Natural killer cell (primary cell): ENCODE measurements at places on chromosomes 5 and 9. TPM values are rescaled to one million over a fixed set of nuclear protein-coding genes. Genes with fewer than 3 reads are reported as not detected.

DNA sequence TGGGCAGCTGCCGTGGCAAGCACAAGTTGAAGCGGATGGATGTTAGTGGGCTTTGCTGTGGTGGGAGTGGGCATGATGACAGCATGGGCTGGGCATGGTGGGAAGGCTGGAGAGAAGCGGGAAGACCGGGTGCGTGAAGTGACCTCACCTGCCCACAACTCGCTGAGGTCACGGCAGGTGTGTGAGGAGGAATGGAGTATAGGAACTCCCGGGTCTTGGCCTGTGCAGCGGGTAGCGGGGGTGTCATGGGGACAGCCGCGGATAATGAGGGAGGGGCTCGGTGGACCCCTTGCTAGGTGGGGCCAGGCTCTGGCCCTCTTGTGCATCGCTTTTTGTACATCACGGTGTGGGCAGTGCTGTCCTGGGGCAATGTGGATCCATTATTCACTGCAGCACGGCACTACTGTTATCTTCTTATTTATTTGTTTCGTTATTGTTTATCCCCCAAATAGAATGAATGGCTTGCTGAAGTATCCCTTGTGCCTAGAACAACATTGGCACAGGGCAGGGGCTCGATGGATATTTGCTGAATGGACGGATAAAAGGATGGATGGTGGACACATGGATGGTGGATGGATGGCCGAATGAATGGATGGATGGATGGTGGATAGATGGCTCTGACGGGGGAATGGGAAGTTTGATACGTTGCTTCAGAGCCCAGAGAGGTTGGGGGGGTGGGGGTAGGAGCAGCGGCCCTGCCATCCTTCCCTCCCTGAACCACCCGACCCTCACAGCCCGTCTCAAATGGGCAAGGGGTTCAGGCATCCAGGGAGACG, 14.6 kb downstream of the PROP1 start:
- DNase-seq, result no peak
- H3K27ac ChIP-seq, result no peak overlapping the region
- H3K4me1 ChIP-seq, result no peaks in the 10 kb centered on the region
- no peaks in the 10 kb centered on the region for H3K36me3 ChIP-seq
- no peak overlapping the region for H3K4me3 ChIP-seq

- H3K27me3 ChIP-seq, result no peaks in the 10 kb centered on the region
- no peaks in the 10 kb centered on the region for H3K4me1 ChIP-seq
- no peaks in the 10 kb centered on the region for H3K36me3 ChIP-seq
These were observed 444.7 kb downstream of the MED10 start for GRCh38 chr5:5933651-5934050.

DNA sequence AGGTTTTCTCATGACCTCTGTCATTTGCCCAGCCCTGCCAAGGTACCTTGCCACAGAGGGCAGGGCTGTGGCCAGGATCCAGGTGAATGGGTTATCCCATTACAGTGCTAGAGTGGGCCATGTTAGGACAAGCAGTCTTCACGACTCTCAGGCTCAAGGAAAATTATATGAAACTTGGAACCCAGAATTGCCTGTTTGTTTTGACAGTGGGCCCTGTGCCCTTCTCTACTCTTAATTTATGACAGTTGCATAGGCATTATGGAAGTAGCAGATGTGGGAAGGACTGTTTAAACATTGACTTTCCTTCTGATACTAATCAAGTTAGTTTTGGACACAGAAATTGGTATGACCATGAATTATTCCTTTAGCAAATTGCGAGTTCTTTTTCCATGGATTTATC, 41.7 kb downstream of the ITGA2 start:
- no peak overlapping the region for H3K4me3 ChIP-seq
- no peaks in the 10 kb centered on the region for H3K4me1 ChIP-seq
- DNase-seq, result no peak
- H3K27me3 ChIP-seq, result no peaks in the 10 kb centered on the region

DNA sequence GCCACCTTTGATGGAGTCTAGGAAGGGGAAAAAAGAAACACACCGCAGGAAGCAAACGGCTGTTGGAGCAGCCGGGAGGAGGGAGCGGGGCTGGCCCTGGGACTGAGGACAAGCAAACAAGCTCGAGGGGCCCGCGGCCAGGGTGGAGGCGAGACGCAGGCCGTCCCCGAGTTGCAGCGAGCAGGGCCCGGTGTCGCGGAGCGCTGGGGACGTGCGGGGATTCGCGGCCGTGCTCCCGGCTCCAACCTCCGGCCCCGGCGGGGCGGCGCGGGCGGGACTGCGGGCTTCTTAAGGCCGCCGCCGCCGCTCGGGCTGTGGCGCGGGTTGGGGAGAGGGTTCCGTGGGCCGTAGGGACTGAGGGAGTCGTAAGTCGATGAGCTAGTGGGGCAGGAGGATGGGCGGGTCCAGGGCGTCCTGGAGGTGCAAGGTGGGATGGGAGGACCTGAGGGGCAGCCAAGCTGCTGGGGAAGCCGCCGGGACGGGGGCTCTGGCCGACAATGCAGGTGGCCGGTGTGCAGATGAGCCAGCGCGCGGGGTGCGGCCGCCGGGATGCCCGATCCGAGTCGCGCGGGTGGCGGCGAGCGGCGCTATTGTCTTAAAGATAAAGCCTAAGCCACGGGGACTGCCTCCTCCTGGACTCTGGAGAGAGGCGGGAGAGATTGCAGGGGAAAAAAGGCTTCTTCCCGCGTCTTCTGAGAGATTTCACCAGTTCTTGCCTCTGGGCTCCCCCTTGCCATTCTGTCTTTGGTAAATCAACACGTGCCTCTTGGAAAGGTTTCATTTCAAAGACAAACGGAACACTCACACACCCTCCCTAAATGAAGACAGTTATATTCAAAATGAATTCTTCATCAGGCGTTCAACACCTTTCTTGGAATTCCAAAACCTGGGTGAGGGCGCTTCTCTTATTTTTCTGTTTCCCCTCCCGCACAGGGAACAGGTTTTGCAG, 1.6 kb upstream of the HAPLN1 start:
- H3K36me3 ChIP-seq, result no peaks in the 10 kb centered on the region
- H3K27ac ChIP-seq, result no peak overlapping the region
- H3K4me3 ChIP-seq, result no peak overlapping the region
- peaks cover 19% of the 10 kb centered on the region for H3K27me3 ChIP-seq

Gene FGF1
- not detected for total RNA-seq

DNA sequence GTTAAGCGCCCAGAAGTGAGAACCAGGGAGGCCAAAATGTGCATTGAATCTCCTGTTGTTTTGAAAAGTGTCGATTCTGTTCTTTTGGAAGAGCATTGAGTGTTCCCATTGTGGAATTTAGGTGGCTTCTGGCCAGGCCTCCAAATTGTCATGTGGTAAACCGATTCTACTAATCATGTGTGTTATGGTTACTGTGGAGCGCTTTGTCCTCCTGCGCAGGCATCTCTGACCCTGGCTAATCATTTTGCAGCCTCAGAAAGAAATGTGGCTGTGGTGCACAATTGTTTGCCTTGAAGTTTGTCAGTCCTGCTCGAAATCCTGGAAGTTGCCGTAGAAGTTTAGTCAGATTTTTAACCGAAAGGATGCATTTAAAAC, 121.3 kb downstream of the RASGRF2 start:
- no peak for DNase-seq
- H3K36me3 ChIP-seq, result peaks cover 3% of the 10 kb centered on the region
- H3K4me1 ChIP-seq, result no peaks in the 10 kb centered on the region
- no peaks in the 10 kb centered on the region for H3K27me3 ChIP-seq

Gene LTC4S
- 3.0 TPM for total RNA-seq

DNA sequence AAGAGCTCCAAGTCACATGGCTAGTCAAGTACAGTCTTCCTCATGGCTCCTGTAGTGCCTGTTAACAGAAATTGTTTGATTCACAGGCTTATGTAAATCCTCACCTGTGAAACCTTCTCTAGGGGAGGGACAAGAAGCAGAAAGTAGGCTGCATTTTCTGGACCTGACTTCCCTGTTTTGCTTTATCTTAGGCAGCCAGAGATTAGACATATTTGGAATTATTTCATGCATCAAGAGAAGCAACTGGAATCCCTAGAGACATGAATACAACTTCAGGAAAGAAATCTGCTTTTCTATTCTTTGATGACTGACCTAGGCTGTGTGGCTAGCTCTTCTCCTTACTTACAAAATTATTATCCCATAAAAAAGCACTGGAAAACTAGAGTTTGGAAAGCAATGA, 52.3 kb downstream of the CAST start:
- no peak for DNase-seq
- peaks cover 2% of the 10 kb centered on the region for H3K36me3 ChIP-seq
- H3K4me1 ChIP-seq, result peaks cover 25% of the 10 kb centered on the region
- peak overlapping the region; percentile 81 for H3K27ac ChIP-seq

DNA sequence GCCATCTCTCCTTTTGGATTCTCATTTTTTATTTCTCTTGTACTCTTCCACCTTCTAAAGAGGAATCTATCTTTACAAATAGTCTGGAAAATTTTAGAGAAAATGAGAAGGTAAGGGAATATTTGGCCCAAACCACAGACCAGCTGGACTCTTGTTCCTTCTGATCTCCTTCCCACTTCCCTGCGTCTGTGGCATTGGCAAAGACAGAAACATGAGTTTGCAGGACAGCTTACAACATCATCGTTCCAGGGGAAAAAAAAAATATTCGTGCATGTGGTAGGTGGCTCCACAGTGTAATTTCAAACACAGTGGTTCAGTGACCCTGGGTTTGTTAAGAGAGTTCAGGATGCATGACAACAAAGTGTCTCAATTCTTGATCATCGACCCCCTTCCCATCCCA, 755.0 kb downstream of the DNAH5 start:
- no peaks in the 10 kb centered on the region for H3K27me3 ChIP-seq
- no peaks in the 10 kb centered on the region for H3K4me1 ChIP-seq
- no peak for DNase-seq
- no peak overlapping the region for H3K4me3 ChIP-seq
- no peaks in the 10 kb centered on the region for H3K36me3 ChIP-seq
- no peak overlapping the region for H3K27ac ChIP-seq

DNA sequence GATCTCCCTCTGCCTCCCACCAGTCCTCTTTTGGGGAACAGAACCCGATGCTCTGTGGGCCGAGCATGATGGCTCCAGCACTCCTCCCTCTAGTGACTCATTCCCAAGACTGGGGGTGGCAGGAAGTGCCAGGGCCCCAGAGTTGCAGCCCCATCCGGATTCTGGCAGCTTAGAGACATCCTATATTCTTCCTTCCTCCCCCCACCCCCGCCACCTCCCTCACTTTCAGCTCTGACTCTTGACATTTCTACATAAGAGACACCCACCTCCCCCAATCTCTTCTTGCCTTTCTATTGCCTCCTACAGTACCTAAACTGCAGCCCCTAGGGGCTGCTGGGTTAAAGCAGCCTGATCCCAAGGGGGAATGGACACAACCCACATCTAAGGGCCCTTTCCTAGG, 47.1 kb upstream of the MATR3 start:
- no peaks in the 10 kb centered on the region for H3K27me3 ChIP-seq
- H3K36me3 ChIP-seq, result no peaks in the 10 kb centered on the region
- no peak overlapping the region for H3K4me3 ChIP-seq
- no peaks in the 10 kb centered on the region for H3K4me1 ChIP-seq
- no peak for DNase-seq

DNA sequence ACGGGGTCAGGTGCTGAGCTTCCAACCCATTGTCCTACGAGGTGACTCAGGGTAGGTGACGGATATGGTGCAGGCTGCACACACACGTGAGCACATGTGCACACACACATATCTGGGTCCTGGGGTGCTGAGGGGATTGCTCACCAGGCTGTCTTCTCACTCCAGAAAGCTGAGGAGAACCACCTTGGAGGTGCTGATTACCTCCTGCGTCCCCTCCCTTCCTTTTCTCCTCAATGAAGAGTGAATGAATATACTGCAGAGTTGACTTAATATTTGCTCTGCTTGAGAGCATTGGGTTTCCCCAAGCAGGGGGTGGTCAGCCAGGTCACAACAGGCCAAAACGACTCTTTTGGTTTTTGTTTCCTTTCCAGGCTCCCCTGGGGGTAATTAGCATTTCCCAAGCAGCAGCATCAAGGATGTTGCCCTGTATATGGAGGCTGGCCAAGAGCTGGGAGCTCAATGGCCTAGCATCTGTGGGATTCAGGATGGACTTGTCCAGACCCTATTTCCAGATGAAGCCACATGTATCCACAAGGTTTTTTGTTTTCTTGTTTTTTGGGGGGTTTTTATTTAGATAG, 49.7 kb downstream of the PDZD2 start:
- DNase-seq, result no peak
- H3K27me3 ChIP-seq, result no peaks in the 10 kb centered on the region
- no peaks in the 10 kb centered on the region for H3K4me1 ChIP-seq
- H3K36me3 ChIP-seq, result no peaks in the 10 kb centered on the region

DNA sequence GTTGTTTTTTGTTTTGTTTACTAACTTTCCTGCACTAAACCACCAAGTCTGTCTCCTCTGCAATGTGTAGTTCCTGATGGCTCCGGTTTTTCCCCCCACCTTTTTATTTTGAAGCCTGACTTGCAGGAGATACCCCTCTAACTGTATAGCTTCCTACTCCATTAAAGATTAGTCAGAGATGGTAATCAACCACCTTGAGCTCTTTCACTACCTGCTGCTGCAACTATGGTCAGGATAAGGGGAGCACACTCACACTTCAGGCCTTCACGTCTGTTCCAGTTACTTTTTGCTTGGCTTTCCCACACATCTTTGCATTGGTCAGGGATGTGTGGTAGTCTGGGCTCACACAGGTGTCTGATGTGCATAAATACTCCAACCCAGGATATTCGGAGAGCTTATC, 63.4 kb downstream of the NR6A1 start:
- H3K27ac ChIP-seq, result no peak overlapping the region
- H3K36me3 ChIP-seq, result no peaks in the 10 kb centered on the region
- DNase-seq, result no peak
- H3K27me3 ChIP-seq, result no peaks in the 10 kb centered on the region

DNA sequence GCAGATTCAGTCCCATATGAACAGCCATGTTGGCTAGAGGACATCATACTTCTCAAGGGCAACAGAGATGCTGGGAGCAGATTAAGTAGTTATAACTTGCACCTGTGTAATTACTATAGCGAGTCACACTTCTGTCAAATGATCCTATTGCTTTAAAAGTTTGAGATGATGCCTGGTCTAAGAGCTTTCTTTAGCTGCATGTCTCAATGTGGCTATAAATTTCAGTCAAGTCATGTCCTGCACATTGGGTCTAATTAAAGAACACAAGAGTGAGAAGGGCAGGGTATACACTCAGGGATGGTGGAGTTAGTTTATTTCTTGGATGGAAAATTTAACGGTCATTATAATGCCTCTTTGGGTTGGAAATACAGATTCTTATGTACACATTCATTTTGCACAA, 557.3 kb downstream of the RAB3C start:
- no peak overlapping the region for H3K4me3 ChIP-seq
- no peak for DNase-seq
- no peaks in the 10 kb centered on the region for H3K36me3 ChIP-seq

GRCh38 chr5:144352330-144352729, 181.7 kb downstream of the KCTD16 start:
- no peak overlapping the region for H3K27ac ChIP-seq
- H3K27me3 ChIP-seq, result no peaks in the 10 kb centered on the region
- H3K4me1 ChIP-seq, result no peaks in the 10 kb centered on the region
- no peak overlapping the region for H3K4me3 ChIP-seq
- DNase-seq, result no peak

Gene CATSPER3
- total RNA-seq, result 0.79 TPM

DNA sequence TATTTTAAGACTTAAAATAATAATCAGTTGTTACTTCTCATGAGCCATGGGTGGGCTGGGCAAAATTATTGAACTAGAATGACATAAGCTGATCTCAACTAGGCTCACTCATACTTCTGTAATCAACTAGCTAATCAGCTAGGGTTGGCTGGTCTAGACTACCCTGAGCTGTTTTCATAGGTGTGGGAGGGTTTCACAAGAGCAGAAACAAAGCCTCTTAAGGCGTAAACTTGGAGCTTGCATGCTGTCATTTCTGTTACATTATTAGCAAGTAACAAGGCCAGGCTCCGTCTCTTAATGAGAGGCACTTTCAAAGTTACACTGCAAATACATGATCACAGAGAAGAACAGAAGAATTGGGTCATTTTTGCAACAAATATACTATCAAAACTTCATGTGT, 57.2 kb upstream of the GHR start:
- H3K4me1 ChIP-seq, result no peaks in the 10 kb centered on the region
- no peaks in the 10 kb centered on the region for H3K36me3 ChIP-seq
- no peak overlapping the region for H3K4me3 ChIP-seq
- no peak overlapping the region for H3K27ac ChIP-seq

Gene LCN6
- not detected for total RNA-seq
